T-helper 17 cell (primary cell): ENCODE measurements at places on chromosomes 7 and 10. TPM values are rescaled to one million over a fixed set of nuclear protein-coding genes. Genes with fewer than 3 reads are reported as not detected.

Gene PTCD1
- 3.8 TPM for total RNA-seq

DNA sequence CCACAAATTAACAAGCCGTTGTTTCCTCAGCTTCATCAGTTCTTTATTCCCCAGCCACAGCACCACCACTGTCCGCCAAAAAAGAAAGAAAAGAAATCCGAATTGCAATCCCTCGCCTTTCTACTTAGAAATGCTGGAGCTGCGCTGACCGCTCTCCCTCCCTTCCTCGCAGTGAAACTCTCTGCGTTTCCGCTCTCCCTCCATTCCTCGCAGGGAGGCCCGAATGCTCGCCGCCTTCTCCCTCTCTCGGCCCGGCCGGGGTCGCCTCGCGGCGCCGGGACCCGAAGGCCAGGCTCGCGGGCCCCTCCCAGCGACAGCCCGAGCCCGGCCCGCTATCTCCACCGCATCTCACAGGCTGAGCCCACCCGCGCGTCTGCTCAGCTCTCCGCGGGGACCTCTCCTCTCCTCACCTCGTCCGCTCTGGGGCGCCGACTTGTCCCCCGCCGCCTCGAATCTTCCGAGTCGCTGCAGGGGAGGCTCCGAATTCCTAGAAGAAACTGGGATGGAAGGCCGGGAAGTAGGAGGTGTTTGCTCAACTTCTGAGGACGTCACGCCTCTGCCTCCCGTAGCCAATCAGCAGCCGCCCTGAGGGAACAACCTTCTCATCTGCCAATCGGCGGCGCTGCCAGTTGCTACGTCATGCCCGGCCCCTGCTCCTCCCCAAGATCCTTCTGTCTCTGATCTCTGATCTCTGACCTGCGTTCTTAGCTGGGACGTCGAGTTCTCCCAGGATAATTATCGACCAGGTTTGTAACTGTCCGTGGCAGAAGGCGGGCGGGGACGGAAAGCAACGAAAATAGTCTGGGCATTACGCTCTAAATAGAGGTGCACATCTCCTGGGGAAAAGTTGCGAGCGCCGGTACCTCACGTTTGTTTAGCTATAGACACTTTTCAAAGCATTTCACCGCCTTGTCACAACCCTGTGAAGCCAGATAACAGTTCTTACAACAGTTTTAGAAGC lies at the start of gene AASS:
Gene AASS (minus strand): TSS at position 499 of the 961 bp plus-strand sequence. CDS start 10,523 bp downstream, outside the sequence.
- H3K27me3 ChIP-seq, result peaks cover 16% of the 10 kb centered on the region
- peaks cover 15% of the 10 kb centered on the region for H3K4me1 ChIP-seq
- peak within 1 kb of the TSS; percentile 92 for H3K27ac ChIP-seq
- DNase-seq, result peak; percentile 63
- peaks cover 4% of the 10 kb centered on the region for H3K36me3 ChIP-seq

GRCh38 chr10:23081221-23081750 lies 14.1 kb upstream of the MSRB2 start:
- H3K27me3 ChIP-seq, result peaks cover 56% of the 10 kb centered on the region
- peaks cover 3% of the 10 kb centered on the region for H3K36me3 ChIP-seq
- H3K4me1 ChIP-seq, result no peaks in the 10 kb centered on the region
- no peak for DNase-seq
- H3K4me3 ChIP-seq, result no peak overlapping the region
- H3K27ac ChIP-seq, result no peak overlapping the region

GRCh38 chr10:102645388-102645740 lies 1.1 kb downstream of the TRIM8 start:
- H3K27me3 ChIP-seq, result no peaks in the 10 kb centered on the region
- DNase-seq, result peak; percentile 28
- H3K4me3 ChIP-seq, result peak overlapping the region; percentile 99
- H3K27ac ChIP-seq, result peak overlapping the region; percentile 99
- H3K4me1 ChIP-seq, result peaks cover 44% of the 10 kb centered on the region

DNA sequence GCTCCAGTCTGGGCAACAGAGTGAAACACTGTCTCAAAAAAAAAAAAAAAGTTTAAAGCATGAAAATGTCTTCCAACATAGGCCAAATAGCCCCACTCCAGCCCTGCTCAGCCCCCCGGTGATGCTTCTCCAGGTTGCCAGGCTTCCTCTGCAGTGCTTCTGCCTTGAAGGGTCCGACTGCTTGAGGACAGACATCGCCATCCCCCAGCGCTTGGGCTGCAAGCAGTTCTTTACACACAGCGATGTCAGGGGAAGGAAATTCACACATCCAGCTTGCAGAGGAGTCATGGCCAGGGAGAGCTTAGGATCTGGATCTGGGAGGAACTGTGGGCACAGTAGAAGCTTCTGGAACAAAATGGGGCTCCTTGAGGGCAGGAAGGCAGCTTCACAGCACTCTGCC lies 26.9 kb downstream of the LYZL1 start:
- no peak overlapping the region for H3K4me3 ChIP-seq
- H3K4me1 ChIP-seq, result peaks cover 7% of the 10 kb centered on the region
- peaks cover 55% of the 10 kb centered on the region for H3K27me3 ChIP-seq
- DNase-seq, result no peak
- H3K27ac ChIP-seq, result no peak overlapping the region
- H3K36me3 ChIP-seq, result no peaks in the 10 kb centered on the region

- H3K27ac ChIP-seq, result no peak overlapping the region
- no peak overlapping the region for H3K4me3 ChIP-seq
- H3K27me3 ChIP-seq, result no peaks in the 10 kb centered on the region
- DNase-seq, result no peak
Measured at GRCh38 chr7:27611059-27611458, 51.6 kb downstream of the HIBADH start.

- H3K27ac ChIP-seq, result no peak overlapping the region
- peaks cover 39% of the 10 kb centered on the region for H3K27me3 ChIP-seq
- no peak overlapping the region for H3K4me3 ChIP-seq
- H3K4me1 ChIP-seq, result peaks cover 8% of the 10 kb centered on the region
- DNase-seq, result no peak
Measured at GRCh38 chr7:149414171-149414570, 46.7 kb downstream of the ZNF777 start.

DNA sequence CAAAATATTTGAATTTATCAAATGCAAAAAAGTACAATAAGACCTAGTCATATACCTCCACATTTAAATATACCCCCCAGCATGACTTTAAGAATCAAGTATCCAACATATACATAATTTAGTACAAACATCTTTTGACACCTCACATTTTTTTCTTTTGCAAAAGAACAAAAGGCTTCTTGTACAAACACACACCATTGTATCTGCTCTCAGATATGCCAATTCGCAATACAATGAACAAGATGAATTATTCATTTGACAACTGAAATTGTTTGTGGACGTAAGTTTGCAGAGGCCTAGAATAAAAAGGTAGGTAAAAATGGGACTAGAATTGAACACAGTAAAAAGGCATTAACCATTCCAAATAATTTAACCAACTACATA lies 154.4 kb downstream of the CACNA2D1 start:
- no peak overlapping the region for H3K27ac ChIP-seq
- H3K4me1 ChIP-seq, result no peaks in the 10 kb centered on the region
- no peak overlapping the region for H3K4me3 ChIP-seq
- no peaks in the 10 kb centered on the region for H3K27me3 ChIP-seq
- no peak for DNase-seq
- no peaks in the 10 kb centered on the region for H3K36me3 ChIP-seq

Gene HOXA2
- total RNA-seq, result not detected

DNA sequence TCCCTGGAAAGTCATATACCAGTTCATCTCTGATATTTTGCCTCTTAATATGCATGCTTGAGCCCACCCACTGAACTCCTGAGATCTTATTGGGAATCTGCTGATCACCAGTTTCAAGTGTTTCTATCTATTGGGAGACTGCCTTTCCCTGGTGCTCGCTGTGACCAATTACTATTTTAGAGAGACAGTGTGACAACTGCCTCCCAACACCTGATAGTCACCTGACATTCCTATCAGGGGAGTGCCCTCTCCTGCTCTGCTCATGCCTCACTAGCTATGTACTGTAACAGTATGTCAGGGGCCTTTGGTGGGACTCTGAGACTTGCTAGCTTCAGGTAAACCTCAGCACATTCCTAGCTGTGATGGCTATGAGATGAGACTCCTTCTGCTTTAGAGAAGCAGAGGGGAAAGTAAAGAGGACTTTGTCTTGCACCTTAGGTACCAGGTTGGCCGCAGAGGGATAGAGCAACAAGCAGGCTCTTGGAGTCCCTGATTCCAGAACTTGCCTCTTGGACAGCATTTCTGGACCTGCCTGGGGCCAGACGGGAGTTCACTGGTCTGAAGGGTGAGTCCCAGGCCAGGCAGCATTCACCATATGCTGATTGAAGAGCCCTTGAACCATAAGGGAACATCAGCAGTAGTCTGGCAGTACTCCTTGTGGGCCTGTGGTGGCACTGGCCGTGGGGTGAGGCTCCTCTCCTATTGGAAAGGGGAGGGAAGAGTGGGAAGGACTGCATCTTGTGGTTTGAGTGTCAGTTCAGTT lies 34.4 kb upstream of the ARHGAP12 start:
- H3K4me3 ChIP-seq, result no peak overlapping the region
- H3K36me3 ChIP-seq, result no peaks in the 10 kb centered on the region
- no peak overlapping the region for H3K27ac ChIP-seq
- H3K4me1 ChIP-seq, result peaks cover 10% of the 10 kb centered on the region
- H3K27me3 ChIP-seq, result peaks cover 9% of the 10 kb centered on the region
- no peak for DNase-seq

DNA sequence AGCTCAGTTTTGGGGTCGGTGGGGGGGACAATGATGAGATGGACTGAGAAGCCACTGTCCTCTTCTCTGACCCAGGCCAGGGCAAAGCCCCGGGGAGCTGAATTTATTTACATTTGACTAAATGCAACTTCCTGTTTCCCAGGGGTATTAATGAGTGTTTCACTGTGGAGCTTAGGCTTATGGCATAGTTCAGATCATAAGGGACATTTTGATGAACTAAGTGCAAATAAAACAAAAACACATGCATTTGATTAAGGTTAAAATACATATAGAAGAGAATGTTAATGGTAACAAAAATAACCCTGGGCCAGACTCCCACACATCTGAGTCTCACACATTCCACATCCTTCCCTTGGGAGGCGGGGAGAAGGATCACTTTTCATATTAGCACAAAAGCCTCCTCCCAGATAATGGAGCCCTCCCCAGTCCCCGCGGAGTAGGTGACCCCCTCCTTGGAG lies 320.6 kb downstream of the FRMD4A start:
- peak overlapping the region; percentile 98 for H3K27ac ChIP-seq
- peak overlapping the region; percentile 96 for H3K4me3 ChIP-seq
- H3K4me1 ChIP-seq, result peaks cover 29% of the 10 kb centered on the region
- H3K27me3 ChIP-seq, result peaks cover 7% of the 10 kb centered on the region
- H3K36me3 ChIP-seq, result no peaks in the 10 kb centered on the region

DNA sequence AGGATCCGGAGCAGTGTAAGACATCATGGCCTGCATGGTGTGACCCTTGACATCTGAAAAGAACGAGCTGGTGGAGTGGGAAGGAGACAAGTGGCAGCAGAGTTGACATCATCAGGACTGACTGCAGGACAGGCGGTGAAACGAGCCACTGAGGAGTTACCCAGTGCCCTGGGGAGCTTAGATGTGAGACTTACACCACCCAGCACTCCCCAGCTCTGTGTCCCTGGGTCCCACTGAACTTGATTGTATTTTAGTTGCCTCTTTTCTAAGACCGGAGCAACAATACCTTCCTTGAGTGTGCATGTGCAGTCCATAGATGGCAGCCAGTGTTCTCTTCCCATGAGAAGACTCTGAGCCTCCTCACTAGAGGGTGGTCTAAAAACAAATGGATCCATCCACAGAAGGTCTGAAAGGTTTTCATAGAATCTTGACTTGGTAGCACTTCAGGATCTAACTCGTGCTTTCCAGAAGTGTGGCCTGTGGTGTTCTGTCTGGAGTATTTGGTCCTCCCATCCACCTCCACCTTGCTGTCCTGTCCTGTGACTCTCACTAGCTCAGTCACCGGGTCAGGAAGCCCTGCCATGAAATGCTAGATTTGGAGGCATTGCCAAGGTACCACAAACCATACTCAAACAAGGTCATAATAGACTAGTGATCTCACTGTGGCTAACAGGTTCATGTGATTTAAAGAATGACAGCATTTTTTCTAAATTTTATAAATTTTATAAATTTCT lies 59.0 kb downstream of the IKZF1 start:
- H3K27me3 ChIP-seq, result no peaks in the 10 kb centered on the region
- peaks cover 78% of the 10 kb centered on the region for H3K4me1 ChIP-seq
- peaks cover 15% of the 10 kb centered on the region for H3K36me3 ChIP-seq
- H3K27ac ChIP-seq, result no peak overlapping the region
- DNase-seq, result no peak
- peak overlapping the region; percentile 71 for H3K4me3 ChIP-seq

Gene FGFR2
- total RNA-seq, result 0.82 TPM

GRCh38 chr7:30791114-30791513 lies 19.9 kb downstream of the MINDY4 start:
- DNase-seq, result no peak
- no peak overlapping the region for H3K27ac ChIP-seq
- H3K36me3 ChIP-seq, result no peaks in the 10 kb centered on the region
- no peak overlapping the region for H3K4me3 ChIP-seq
- H3K27me3 ChIP-seq, result no peaks in the 10 kb centered on the region
- H3K4me1 ChIP-seq, result peaks cover 4% of the 10 kb centered on the region

Gene EIF5AL1
- 0.12 TPM for total RNA-seq

DNA sequence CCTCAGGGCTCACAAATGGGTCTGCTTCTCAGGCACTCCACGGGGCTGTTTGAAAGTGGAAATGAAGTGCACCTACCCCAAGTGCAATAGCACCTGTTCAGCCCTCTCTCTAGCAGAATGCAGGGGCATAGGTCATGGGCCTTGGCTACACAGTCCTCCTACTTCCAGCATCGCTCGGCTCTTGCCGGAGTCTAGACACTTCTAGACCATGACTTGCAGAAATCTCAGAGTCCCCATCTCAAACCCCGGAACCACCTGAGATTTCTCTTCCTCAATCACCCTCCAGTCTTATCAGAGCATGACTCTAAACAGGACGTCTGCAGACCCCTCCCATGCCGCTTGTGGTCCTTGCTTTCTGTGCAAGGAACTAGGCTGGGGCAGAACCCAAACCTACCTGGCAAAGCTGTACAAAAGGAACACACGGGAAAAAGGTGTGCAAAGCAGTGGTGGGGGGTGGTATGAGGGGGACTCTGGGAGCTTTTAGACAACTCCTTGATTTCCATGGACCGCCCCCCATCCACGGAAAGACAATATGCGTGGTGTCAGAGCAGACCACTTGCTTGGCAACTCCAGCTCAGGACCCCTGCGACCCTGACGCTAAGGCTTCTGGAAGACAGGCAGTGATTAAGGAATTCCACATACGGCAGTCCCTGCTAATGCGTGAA lies 13.8 kb downstream of the TMEM273 start:
- peaks cover 46% of the 10 kb centered on the region for H3K4me1 ChIP-seq
- peaks cover 2% of the 10 kb centered on the region for H3K36me3 ChIP-seq
- H3K4me3 ChIP-seq, result no peak overlapping the region
- no peaks in the 10 kb centered on the region for H3K27me3 ChIP-seq

GRCh38 chr10:33820531-33820930 lies 486.1 kb upstream of the NRP1 start:
- no peak overlapping the region for H3K27ac ChIP-seq
- H3K36me3 ChIP-seq, result no peaks in the 10 kb centered on the region
- peaks cover 6% of the 10 kb centered on the region for H3K27me3 ChIP-seq
- no peak overlapping the region for H3K4me3 ChIP-seq
- peaks cover 2% of the 10 kb centered on the region for H3K4me1 ChIP-seq

Gene GLI3
- total RNA-seq, result 1.1 TPM

GRCh38 chr10:28386503-28386868 lies 83.6 kb upstream of the MPP7 start:
- no peak overlapping the region for H3K4me3 ChIP-seq
- no peaks in the 10 kb centered on the region for H3K36me3 ChIP-seq
- H3K27me3 ChIP-seq, result peaks cover 14% of the 10 kb centered on the region
- H3K4me1 ChIP-seq, result peaks cover 13% of the 10 kb centered on the region
- no peak for DNase-seq
- no peak overlapping the region for H3K27ac ChIP-seq

GRCh38 chr7:27576360-27576944 lies 86.2 kb downstream of the HIBADH start:
- peaks cover 3% of the 10 kb centered on the region for H3K4me1 ChIP-seq
- DNase-seq, result no peak
- H3K27ac ChIP-seq, result peak overlapping the region; percentile 32

- H3K4me3 ChIP-seq, result no peak overlapping the region
- no peaks in the 10 kb centered on the region for H3K27me3 ChIP-seq
- no peaks in the 10 kb centered on the region for H3K4me1 ChIP-seq
- no peak for DNase-seq
Measured at GRCh38 chr10:64316416-64316815, 795.2 kb downstream of the REEP3 start.

Gene DRGX
- total RNA-seq, result not detected
